ENCODE measurements at places on chromosomes 4 and X.
A peak's percentile ranks its signal among the peaks of the same experiment; 100 is the strongest.

GRCh38 chrX:26558719-26559386, 342.9 kb downstream of the MAGEB5 start:
- DNase-seq, result no peak

GRCh38 chr4:156661555-156661954, 310.0 kb downstream of the PDGFC start:
- DNase-seq, result no peak

DNA sequence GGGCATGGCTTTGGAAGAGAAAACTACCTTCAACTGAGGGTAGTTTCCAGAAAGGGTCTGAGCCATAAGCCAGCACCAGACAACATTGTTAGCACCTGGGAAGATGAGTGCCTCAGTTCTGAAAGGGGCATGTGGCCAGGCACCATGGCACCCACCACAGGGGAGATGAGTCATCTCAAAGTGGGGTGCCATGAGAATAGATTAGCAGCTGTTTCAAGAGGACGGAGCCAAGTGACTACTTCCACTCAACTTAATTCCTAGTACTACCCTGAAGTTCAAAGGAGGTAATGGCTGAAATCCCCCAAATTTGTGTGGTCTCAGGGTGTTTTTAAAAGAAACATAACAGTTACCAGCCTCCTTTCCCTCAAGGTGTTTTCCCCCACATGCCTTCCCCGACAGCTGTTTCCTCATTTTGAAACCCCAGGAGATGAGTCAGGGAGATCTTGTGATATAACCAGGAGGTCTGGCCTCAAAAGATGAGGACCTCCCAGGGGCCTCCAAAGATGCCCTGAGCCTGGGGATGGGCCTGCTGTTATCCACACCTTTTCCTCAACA, 27.8 kb upstream of the FTHL17 start:
- DNase-seq, result peak; percentile 16

DNA sequence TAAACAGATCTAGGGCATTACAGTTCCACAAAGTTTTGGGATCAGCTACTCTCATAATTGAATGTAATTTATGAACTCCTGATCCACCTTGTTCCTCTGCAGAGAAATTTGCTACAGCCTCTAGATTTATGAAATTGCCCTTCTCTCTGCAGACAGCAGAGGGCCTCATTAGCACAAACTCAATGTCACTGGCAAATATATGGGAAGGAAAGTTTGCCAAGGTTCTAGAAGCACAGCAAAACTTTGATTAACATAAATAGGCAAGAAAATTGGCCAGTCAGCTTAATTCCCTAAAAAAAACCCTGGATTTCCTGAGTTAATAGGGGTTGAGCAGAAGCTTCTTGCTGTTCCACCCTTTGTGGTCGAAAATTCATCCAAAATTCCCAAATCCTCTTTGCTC, 31.5 kb downstream of the PRPS1 start:
- DNase-seq, result no peak

DNA sequence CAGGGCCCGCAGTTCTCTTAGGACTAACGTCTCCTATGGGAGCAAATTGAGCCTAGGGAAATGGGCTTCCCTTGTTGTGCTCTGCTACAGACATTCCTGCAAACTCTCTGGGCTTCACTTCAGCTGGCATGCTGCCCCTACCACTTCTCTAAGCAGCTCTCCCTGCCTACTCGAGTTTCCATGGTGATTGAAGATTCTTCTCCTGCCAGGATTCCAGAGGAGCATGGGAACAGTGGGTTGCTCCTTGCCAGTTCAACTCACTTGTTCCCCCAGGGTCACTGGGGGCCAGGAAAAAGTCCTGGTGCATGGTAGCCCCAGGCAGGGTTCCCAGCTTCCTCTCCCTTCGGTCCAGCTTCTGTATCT, 21.1 kb upstream of the WDR17 start:
- no peak for DNase-seq

DNA sequence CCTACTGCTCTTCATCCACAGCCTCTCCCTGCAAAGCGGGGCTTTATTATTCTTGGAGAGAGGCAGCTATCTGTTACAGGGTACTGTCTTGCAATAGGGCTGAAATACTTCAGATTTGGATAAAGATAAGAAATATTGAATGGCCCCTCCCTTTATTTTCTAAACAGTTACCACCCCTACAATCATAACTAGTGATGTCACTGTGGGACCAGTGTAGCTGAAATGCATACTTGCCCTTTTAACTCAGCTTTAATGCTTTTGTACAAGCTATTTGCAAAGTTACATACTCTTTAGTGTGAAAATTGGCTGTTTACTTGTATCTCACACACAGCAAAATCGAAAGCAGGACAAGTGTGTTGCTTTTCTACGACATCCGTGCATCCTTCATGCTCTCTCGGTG, 261.7 kb upstream of the GATB start:
- no peak for DNase-seq

DNA sequence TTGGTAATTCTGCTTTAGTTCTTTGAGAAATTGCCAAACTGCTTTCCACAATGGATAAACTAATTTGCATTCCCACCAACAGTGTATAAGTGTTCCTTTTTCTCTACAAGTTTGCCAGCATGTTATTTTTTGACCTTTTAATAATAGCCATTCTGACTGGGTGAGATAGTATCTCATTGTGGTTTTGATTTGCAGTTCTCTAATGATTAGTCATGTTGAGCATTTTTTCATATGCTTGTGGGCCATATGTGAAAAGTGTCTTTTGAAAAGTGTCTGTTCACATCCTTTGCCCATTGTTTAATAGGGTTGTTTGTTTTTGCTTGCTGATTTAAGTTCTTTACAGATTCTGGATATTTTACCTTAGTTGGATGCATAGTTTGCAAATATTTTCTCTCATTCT, 25.9 kb downstream of the ENPEP start:
- DNase-seq, result no peak

- DNase-seq, result no peak
These were observed 474.7 kb downstream of the NKX6-1 start for GRCh38 chr4:84024405-84024804.

- DNase-seq, result no peak
These were observed 467.0 kb downstream of the PCDH18 start for GRCh38 chr4:137065311-137065710.

- no peak for DNase-seq
These were observed 56.2 kb downstream of the HMGB3 start for GRCh38 chrX:151039351-151039750.

GRCh38 chr4:1172971-1173757, 781 bp upstream of the SPON2 start:
- DNase-seq, result no peak

DNA sequence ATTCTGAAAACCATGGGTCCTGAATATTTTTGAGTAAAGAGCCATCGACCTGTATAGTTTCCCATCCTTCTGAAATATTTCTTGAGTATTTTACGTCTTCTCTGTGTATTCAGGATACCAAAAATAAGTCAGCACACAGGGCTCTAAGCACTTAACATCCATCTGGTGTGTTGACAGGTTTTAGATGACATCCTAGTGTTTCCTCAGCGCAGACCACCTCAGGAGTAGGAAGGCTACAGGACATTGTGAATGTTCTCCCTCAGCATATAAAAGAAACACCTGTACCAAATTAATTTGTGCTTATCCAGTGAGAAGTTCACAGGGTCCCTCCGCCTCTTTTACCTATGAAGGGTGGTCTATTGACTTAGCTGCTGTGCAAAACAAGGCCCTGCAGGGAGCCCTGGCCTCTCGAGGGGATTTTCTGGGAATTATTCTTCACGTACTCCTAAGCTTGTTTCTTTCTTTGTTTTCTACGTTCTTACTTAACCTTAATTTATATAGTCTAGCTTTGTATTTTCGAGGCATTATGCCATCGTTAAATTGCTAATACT, 241.8 kb downstream of the FBXO8 start:
- no peak for DNase-seq

- no peak for DNase-seq
These were observed 21.1 kb upstream of the PAPSS1 start for GRCh38 chr4:107740950-107741701.

DNA sequence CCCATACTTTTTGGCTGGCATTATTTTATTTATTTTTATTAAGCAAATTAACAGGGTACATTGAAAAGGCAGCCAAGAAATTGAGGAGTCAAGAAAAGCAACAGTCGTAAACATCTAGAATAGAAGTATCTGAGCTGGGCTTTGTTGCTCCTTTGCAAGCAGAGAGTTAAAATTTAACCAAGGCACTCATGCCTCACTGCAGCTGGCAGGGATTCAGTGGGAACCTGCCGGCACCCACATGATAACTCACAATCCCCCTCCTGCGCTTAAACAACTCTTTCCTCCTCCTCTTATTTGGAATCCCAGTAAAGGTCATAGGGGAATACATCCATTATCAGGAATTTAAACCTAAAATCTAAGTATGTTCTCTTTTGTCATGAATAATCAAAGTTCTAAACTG, 115.5 kb downstream of the SOX3 start:
- no peak for DNase-seq

DNA sequence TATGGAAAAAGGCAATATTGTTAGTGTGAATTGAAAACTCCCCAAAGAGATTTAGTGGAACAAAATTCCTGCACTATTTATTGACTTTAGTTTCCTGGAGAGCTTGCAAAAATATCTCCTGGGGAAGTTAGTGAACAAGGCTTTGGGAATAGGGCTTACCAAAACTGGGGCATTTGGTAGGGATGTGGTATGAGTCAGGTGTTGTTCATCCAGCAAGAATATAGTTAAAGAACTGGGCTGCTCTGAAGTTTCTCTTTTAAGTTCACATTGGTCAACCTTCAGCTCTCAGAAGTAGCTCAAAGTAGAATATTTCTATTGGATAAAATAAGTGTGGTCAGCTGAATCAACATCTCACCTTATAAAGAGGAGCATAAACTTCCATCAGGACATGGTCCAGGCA, 185.0 kb downstream of the CPE start:
- DNase-seq, result no peak

- no peak for DNase-seq
These were observed 16.4 kb downstream of the NSDHL start for GRCh38 chrX:152847281-152847680.

GRCh38 chr4:77025643-77026321, 50.0 kb downstream of the CCNI start:
- no peak for DNase-seq

DNA sequence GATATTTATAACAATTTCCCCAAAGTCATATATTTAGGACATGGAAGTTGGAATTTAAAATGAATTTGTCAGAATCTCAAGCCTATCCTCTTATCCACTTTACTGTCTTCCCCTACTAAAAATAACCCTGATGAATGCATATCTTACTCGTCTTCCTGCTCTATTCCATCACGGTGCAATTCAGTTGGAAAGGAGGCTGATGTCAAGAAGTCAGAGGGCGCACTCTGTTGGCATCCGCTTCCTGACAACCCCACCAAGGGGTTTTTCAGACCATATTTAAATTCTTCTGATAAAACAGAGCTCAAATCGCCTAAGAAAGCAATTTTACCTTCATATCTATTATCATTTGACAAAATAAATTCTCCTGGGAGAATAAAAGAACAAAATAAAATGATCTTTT, 233.5 kb downstream of the ARHGAP24 start:
- no peak for DNase-seq

DNA sequence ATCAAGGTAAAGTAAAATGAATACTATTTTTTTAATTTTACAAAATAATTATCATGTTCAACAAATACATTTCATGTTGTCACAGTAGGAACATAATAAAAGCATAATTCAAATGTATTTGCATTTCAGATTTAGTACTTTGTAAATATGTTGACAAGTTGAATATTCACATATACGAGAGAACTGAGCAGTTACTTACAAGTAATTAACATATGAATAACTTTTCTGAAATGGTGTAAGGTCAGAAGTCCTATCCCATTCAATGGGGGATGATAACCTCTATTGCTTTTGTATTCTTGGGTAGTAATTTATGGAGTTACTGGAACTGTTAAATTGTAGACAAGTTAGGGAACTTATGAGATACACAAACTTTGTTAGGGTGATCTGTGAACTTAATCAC, 191.1 kb downstream of the COX7B2 start:
- DNase-seq, result no peak

- no peak for DNase-seq
These were observed 28.0 kb upstream of the ZNF280C start for GRCh38 chrX:130296743-130297142.

DNA sequence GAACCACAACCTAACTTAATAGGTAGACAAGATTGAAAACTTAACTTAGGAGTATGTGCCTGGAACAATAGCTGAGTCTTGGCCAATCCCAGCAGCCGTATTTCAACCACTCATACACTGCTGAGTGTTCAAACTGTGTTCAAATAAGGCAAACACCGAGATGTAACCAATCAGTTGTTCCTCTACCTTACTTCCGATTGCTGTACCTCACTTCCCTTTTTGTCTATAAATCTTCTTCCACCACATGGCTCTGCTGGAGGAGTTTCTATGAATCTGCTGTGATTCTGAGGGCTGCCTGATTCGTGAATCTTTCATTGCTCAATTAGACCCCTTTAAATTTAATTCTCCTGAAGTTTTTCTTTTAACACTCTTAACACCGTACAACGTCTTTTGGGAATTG, 108.0 kb downstream of the ANAPC4 start:
- no peak for DNase-seq

GRCh38 chrX:39839371-39839770, 258.4 kb downstream of the BCOR start:
- DNase-seq, result no peak

DNA sequence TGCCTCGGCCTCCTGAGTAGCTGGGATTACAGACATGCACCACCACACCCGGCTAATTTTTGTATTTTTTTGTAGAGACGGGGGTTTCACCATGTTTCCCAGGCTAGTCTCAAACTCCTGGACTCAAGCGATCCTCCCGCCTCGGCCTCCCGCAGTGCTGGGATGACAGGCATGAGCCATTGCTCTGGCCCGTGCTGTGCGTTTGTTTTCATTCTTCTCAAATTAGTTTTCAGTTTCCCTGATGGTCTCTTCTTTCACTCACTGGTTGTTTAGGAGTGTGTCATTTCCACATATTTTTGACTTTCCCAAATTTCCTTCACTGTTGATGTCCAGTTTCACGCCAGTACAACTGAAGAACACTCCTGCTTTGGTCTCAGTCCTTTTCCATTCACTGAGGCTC, 31.8 kb downstream of the SH3TC1 start:
- DNase-seq, result no peak

GRCh38 chr4:125948021-125948420, 633.3 kb downstream of the FAT4 start:
- DNase-seq, result no peak
